ENCODE measurements at places on chromosomes 5 and 9.

DNA sequence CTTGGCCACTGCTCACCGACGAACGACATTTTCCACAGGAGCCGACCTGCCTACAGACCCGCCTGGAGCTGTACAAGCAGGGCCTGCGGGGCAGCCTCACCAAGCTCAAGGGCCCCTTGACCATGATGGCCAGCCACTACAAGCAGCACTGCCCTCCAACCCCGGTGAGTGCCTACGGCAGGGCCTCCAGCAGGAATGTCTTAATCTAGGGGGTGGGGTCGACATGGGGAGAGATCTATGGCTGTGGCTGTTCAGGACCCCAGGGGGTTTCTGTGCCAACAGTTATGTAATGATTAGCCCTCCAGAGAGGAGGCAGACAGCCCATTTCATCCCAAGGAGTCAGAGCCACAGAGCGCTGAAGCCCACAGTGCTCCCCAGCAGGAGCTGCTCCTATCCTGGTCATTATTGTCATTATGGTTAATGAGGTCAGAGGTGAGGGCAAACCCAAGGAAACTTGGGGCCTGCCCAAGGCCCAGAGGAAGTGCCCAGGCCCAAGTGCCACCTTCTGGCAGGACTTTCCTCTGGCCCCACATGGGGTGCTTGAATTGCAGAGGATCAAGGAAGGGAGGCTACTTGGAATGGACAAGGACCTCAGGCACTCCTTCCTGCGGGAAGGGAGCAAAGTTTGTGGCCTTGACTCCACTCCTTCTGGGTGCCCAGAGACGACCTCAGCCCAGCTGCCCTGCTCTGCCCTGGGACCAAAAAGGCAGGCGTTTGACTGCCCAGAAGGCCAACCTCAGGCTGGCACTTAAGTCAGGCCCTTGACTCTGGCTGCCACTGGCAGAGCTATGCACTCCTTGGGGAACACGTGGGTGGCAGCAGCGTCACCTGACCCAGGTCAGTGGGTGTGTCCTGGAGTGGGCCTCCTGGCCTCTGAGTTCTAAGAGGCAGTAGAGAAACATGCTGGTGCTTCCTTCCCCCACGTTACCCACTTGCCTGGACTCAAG is 1.5 kb downstream of the CSF2 start:
- DNase-seq, result peak; percentile 48

DNA sequence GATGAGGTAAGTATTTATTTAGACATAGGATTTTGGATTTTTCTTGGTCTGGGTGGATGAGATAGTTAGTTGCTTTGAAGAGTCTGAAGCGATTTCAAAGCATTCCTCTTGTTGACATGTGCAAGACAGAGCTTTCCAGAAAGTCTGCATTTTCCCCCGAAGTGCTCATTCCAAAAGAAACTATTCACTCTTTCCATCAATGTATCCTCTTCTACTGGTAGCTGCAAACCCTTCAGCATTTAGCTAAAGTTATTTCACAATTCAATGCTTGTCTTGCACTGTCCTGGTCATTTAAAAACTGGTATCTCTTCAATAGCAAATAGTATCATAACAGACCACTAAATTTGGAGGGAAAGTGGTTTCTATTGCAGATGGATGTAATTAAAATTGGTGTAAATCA is 13.0 kb downstream of the NREP start:
- DNase-seq, result no peak

- no peak for DNase-seq
Observed at GRCh38 chr5:140251527-140251973, 51.4 kb downstream of the PFDN1 start.

GRCh38 chr5:175810457-175810856 is 60.9 kb upstream of the CPLX2 start:
- no peak for DNase-seq

DNA sequence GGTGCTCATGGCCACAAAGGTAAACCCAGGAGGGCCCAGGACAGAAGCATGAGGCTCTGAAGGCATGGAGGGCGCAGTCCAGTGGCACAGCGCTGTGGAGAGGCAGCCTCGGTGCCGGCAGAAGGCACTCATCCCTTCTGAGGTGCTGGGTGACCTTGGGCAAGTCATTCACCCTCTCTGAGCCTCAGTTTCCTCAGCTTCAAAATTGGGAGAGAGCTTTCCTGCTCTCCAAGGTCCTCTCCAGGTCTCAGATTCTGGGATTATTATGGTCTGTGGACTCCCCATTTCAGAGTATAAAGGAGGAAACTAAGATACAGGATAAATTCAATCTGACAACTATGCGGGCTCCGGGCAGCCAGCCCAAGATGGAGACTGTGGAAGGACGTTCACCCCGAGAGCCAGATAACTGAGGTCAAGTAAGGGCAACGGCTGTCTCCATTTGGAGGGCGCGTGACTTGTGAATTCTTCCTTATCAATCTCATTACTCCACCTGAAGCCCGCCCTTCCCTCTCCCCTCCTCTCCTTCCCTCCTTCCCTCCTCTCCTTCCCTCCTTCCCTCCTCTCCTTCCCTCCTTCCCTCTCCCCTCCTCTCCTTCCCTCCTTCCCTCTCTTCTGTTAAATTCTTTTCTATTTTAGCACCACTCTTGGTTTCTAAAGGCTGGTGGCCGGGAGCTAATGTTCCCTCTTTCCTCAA is 58.1 kb downstream of the LRSAM1 start:
- no peak for DNase-seq

DNA sequence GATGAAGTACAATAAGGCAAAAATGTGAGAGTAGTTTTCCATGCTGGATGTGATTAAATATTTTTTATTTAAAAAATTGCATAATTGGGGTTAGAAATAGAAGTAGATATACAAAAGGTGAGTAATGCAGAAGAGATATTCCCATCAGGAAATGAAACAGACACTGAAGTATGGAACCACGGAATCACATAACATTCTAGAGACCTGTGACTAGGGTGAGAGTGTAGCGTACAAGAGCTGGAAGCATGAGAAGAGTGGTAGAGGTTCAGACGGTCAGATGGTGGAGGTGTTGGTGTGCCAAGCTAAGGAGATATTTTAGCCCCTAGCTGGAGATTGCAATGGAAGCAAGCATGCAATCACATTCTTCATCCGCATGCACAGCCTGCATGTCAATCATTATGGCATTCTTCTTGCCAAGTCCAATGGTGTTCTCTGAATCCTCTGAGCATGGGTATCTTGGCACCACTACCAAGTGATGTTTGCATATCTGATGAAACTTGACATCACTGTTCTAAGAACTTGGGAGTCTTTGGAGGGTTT is 587.8 kb downstream of the PSAT1 start:
- DNase-seq, result no peak

DNA sequence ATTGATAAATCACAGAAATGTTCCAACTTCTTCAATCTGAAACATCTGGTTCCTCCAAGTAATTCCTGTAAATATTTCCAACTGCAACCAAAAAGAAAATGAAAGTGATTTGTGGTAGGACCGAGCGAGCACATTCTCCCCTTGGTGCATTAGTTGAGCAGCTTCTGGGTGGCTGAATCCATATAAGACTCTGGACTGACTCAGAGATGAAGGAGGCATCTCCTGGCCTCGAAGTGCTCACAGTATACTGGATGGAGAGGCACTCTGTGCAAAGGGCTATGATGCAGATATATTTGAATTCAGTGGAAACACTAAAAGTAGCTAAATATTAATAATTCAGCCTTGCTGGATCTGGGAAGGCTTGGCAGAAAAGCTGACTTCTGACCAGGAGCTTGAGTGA is 265.0 kb downstream of the MARCHF11 start:
- DNase-seq, result no peak

DNA sequence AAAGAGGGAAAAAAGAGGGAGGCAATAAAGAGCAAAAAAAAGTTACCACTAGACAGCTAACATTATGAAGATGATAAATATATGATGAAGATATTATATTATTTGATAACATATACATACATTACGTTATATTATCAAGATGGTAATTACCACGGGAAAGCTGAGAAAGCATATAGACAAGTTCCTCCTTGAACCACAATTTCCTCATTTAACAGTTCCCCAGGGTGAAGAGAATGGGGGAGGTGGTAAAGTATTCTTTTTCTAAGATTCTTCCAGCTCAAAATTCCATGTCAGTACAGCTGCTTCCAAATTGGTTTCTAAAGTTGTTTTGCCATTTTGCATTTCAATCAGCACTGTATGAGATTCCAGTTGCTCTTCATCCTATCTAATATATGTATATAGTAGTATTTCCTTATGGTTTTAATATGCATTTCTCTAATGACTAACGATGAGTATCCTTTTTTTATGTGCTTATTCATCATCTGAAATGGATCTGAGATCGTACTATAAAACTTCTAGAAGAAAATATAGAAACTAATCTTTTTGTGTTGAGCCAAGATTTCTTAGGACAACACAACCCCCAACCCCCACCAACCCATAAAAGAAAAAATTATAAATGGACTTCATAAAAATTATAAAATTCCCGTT is 49.5 kb upstream of the C9orf72 start:
- no peak for DNase-seq

DNA sequence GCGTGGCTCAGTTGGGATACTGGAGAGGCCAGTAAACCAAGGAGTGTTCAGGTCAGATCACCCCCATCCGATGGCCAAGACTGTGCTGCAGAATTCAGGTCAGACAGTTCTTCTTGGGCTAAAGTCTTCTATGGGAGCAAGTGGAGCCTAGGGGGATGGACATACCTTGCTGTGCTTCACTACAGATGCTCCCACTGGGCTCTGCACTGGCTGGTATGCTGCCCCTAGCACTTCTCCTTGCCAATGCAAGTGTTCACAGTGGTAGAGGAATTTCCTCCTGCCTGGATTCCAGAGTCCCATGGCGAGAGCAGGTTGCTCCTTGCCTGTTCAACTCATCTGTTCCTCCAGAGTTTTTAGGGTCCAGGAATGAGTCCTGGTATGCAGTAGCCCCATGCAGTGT is 134.2 kb upstream of the EDIL3 start:
- DNase-seq, result no peak

- DNase-seq, result no peak
Observed at GRCh38 chr9:99169982-99170761, 51.6 kb downstream of the ALG2 start.

GRCh38 chr5:39400713-39401578 is 23.8 kb downstream of the DAB2 start:
- no peak for DNase-seq

DNA sequence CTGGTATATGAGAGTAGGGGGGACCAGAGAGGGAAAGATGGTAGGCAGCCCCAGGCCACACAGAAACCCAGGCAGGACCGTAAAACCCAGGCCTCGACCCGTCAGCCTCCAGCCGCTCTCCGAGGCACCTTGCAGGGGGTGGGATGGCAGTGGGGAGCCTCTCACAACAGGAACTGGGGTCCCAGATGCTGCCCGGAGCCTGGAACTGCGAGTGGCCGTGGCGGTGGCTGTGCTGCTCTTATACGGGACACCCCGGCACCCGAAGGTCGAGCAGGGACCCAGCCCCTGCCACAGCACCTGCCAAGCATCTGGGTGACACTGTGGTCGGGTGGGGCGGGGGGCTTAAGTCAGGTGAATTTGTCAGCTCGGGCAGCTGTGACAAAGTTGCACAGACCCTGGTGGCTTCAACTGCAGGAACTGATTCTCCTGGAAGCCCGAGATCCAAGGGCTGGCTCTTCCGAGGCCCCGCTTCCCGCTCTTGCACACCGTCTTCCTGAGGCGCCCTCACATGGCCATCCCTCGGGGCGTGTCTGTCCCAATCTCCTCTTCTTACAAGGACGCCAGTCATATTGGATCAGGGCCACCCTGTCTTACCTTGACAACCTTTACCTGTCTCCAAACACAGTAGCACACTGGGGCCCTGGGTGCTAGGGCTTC is 47.6 kb upstream of the EGFL7 start:
- no peak for DNase-seq

GRCh38 chr5:132009706-132010405 is 1.6 kb downstream of the ACSL6 start:
- DNase-seq, result no peak

DNA sequence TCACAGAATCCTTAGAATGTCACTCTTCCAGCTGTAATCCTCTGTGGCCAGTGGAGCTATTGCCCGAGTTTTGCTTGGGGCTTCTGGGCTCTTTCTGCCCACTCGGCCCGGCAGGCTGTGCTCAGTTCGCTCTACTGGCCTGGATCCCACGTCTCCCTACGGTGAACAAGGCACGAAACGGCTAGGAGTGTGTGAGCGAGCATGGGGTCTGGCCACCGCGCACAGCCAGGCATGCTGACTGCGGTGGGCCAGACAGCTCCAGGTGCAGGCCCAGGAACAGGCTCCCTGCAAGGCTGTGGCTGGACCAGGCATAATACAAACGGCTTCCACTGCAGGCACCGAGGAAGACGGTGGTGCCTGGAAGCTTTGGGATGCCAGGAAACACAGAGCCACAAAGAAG is 2035.5 kb upstream of the ACO1 start:
- no peak for DNase-seq

- no peak for DNase-seq
Observed at GRCh38 chr9:109723781-109724180, 56.2 kb upstream of the PALM2AKAP2 start.

DNA sequence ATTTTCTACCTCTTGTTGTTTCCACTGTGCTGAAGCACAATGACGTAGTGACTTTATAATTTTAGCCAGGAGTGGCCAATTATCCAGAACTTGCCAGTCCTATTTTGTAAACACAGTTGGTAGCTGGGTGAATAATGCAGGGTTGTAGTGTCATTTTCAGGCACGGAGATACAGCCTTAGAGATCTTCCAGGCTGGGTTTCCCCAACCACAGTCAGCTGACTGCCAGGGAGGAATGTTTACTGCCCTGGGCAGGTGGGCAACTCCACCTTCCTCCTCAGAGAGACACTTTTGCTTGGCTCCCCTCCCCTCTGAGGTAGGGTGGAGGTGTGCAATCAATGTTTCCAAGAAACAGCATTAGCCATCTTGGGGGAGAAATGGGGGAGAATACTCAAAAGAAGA is 228.1 kb upstream of the NR4A3 start:
- DNase-seq, result no peak

- no peak for DNase-seq
Observed at GRCh38 chr5:62111428-62111827, 194.6 kb upstream of the KIF2A start.

GRCh38 chr5:71864730-71865601 is 145.9 kb downstream of the CARTPT start:
- DNase-seq, result no peak

- DNase-seq, result peak; percentile 57
Observed at GRCh38 chr9:134377976-134378375, 51.7 kb downstream of the RXRA start.

DNA sequence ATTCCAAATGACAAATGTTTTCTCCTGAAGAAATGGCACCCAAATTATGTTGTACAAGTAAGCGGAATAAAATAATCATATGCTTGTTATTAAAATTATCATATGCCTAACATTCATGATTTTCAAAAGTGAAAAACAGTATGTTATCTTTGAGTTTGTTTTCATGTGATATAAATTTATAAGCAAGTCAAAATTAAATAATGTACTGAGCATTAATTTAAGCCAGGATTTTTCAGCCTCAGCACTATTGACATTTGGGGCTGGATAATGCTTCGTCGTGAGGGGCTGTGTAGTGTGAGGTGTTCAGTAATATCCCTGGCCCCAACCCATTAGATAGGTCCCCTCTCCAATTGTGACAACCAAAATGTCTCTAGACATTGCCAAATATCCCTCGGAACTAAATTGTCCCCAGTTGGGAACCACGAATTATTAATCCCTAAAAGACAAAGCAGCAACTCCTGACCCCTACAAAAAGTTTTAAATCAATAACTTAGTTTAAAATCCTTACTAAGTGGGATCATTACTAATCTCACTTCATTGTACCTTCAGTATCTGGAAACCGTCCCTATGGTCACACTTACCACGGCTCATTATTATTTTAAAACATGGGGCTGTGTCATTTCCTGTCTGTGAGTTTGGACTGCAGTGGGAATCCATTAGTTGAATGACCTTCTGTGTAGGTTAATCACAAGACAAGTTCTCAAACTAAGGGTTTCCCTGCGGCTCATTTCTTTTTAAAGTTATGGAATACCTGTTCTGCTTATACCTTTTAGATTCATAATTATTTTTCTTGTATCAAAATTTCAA is 1.3 kb upstream of the NNT start:
- DNase-seq, result no peak

Data from thyroid gland (tissue), 4 donors.